ENCODE measurements at places on chromosomes 7 and 10.

GRCh38 chr10:31630861-31631567, 297.6 kb downstream of the ARHGAP12 start:
- no peak for DNase-seq

DNA sequence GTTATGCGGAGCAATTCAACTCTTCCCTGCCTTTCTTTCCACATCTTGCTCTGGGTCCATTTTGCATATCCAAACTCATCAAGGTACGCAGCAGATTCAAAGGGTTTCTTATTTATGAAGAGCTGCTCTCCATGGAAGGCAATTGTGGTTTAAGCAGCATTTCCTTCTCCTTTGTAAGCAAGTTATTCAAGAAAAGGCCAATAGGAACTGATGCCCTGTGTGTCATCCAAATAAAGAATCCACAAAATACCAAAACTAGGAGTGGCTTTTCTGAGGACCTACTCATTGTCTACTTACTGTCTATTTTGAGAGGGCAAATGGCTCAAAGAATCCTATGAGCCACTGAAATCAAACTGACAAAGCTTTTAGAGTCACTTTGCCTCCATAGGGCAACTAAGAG, 253.1 kb downstream of the PTEN start:
- no peak for DNase-seq

GRCh38 chr7:91941450-91941849, 788 bp downstream of the AKAP9 start:
- peak; percentile 12 for DNase-seq

- peak; percentile 97 for DNase-seq
Measured at GRCh38 chr7:151519765-151520418, at the start of gene RHEB. Gene RHEB (minus strand): TSS chr7:151519895. CDS start chr7:151519511, 384 bp downstream.

DNA sequence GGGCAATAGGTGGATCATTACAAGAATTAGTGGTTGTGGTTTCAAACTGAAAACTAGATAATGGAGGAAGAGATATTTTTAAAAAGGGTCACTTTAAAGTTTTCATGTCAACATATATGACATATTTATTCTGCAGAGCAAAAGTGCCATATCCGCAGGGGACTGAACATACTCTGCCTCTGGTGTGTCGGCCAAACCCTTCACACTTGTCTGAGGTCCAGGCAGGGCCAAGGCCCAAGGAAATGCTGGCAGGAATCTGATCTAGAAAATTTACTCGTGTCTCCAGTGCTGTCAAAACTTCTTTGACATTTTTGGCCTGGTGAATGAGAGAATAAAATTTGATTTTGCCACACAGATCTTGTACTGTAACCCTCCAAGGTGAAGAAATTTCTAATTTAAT, 562.3 kb downstream of the CCSER2 start:
- no peak for DNase-seq

DNA sequence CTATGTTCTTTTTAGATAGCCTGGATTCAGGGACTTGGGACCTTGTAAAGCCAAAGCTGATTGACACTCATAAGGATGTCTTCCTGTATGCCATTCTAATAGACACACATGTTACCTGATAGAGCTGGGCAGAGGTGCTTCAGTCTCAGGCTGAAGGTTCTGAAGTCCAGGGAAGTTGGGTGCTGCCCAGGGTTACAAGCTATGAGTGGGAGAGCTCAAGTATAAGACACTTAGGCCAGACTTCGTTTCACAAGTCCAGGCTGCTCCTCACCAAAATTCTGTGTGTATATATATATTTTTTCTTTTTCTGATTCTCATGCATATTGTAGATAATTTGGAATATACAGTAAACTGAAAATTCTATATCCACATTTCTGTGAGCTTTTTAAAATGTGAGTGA, 144.2 kb downstream of the HDAC9 start:
- no peak for DNase-seq

GRCh38 chr7:86788948-86789347, 145.2 kb downstream of the GRM3 start:
- no peak for DNase-seq

DNA sequence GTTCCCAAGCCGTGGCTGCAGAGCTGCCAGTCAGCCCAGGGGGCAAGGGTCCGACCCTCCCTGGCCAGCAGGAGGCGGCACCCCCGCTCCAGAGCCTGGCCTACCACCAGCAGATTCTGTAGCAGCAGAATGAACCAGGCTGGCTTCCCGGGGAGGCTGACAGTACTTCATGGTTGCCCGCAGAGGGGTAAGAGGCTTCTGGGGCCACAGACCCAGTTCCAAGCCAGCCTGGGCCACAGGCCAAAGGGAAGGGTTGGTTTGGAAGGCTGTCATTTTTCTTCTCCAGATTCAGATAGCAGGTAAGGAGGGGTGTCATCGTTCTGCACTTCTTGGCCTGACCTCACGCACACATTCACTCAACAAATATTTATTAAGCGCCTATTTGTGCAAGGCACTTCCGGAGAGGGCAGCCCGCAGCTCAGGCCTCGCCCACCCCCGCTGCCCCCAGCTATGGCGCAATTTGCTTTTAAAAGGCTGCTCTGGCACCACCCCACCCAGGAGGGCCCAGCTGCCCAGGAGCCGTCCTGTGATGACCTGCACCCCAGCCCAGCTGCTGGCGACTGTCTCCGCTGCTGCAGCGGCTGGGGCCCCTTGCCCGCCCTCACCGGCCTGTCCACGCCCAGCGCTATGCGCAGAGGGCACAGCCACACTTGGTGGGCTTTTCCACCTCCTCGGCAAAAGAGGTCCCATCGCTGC, 168.5 kb downstream of the LCOR start:
- DNase-seq = no peak
